ENCODE measurements at places on chromosomes 3 and 15.

- no peak for DNase-seq
Measured at GRCh38 chr3:175895731-175896130, 1036.6 kb downstream of the NAALADL2 start.

- DNase-seq: no peak
Measured at GRCh38 chr15:69092159-69092558, 68.3 kb upstream of the GLCE start.

- no peak for DNase-seq
Measured at GRCh38 chr3:40602778-40603385, 78.1 kb downstream of the ZNF621 start.

DNA sequence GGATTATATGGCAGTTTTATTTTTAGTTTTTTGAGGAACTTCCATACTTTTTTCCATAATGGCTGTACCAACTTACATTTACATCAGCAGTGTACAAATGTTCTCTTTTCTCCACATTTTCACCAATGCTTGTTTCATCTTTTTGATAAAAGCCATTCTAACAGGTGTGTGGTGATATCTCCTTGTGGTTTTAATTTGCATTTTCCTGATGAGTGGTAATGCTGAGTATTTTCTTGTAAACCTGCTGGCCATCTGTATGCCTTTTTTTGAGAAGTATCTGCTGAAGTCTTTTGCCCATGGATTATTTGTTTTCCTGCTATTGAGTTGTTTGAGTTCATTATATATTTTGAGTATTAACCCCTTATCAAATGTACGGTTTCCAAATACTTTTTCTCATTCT, 50.6 kb downstream of the RPL39L start:
- DNase-seq: no peak

- DNase-seq: no peak
Measured at GRCh38 chr3:27641888-27642601, 80.1 kb downstream of the EOMES start.

DNA sequence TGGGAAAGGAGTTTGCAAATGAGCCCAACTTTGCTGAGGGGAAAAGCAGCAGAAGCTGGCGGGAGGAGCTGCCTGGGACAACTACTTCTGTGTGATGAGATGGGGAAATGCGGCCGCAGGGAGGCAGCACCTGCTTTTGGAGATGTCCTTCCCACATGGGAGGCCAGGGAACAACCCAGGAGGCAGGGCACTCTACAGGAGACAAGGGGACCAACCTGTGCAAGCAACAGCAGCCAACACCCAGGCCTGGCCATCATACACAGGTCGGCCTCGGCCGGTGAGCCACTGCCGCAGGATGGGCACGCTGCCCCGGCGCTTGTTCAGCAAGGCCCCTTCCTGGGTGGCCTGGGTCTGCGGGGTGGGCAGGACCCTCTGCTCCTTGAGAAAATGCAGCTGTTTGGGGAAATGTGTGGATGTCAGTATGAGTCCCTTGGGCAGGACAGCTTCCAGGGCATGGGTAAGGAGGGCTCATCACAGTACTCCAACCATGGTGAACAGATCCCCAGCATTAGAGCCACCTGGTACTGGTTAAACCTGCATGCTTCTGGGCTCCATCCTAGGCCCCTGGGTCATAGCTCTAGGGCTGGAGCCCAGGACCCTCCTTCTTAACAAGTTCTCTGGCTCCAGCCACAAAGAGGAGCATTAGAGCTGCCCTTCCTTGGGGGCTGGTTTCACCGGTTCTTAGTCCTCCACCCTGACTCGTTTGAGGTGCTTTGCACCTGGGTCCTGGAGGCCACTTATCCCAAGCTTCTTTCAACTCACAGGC, 11.6 kb downstream of the EPB42 start:
- DNase-seq: no peak

GRCh38 chr3:135528413-135529015, 437.0 kb upstream of the PPP2R3A start:
- DNase-seq: no peak

- no peak for DNase-seq
Measured at GRCh38 chr15:89587955-89588354, 12.7 kb downstream of the TICRR start.

- no peak for DNase-seq
Measured at GRCh38 chr3:96000966-96001365, 813.4 kb upstream of the EPHA6 start.

GRCh38 chr3:135809021-135809634, 156.4 kb upstream of the PPP2R3A start:
- DNase-seq: no peak

DNA sequence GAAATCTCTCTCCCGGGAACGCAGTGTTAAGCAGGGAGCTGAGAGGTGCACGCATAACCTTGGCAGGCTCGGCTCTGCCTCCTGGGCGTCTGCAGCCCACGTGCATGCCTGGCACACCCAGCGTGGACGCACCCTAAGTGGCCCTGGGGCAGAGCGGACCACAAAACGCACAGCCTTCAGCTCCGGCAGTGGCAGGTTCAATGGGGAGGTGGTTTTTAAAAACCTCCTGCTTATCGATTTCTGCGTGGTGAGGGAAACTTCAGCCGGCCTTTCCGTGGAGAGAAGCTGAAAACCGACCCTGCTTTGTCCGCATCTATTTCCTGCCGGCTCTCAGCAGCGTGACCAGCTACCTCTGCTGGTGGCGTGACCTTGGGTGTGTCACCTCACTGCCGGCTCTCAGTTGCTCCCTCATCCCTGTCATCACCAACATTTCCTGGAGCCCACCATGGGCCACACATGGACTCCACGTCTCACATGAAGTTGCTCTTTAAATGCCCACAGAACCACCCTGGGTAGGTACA, 134.8 kb upstream of the MEF2A start:
- DNase-seq: no peak
